Stimulated activated CD8-positive, alpha-beta memory T cell treated with anti-CD3 and anti-CD28 coated beads, Interleukin-7, amount 100 ng/mL, for 1 hour (primary cell): ENCODE measurements at places on chromosomes 16 and 17.

- no peak for DNase-seq
Measured at GRCh38 chr17:41894791-41895331, 23.9 kb downstream of the ACLY start.

DNA sequence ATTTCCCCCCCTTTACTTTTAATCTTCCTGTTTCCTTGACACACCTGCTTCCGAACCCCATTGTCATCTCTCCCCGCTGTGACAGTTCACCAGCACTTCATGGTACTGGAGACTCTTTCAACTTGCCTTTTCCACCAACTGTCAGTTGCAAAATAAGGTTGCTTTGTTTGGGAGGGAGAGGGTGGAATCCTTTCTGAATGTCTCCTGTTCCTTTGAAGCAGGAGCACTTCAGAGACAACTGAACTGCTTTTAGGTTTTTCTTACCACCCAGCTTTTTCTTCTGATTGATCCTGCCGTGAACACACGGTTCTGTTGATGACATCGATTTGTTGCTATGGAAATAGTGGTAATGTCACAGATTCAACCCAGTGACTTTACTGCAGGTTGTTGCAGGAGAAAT, 42.0 kb downstream of the RPA1 start:
- DNase-seq = no peak

DNA sequence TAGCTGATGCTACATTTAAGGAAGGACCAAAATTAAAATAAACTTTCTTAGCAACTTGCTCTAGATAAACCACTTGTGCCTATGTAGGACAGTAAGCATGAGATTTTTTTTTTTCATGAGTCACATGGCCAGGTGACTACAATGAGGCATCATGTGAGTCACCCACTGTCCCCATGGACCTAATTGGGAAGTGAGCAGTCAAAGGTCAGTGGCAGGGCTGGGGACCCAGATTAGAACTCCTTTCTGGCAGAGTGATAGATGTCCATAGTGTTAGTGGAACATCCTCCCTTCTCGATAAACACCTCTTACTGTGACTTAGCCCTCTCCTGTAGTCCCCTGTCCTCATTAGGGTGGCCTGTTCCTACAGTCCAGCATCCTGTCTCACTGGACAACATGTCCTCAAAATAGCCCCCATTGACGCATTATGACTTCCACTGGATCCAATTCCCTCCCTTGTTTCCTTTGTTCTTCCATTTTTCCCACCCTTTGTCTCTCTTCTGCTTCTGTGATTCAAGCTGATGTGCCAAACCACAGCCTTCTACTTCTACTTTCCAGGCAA, 12.4 kb downstream of the ITGB3 start:
- DNase-seq = no peak

DNA sequence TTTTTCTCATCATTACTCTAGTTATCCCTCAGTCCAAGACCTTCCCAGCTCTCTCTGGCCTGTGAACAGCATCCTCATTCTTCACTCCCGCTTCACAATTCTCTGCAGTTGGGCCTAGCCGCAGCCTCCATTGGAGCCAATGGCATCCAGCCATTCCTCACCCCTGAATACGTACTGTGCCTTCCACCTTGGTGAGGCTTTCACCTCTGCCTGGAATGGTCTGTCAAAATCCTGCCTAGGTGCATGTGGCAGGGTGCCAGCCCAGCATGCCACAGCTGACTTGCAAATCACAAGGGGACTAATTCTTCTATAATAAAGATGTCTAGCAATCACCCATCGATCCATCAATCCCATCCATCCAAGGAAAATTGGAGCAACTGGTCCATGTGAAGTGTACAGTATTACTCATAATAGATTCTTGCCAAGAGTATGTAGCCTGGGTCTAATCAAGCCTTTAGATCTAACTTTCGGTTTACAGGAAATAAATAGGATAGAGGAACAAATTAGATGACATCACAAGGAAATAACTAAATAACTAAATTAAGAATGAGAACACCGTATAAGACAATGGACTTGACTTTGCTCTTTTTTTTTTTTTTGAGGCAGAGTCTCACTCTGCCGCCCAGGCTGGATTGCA, 5.1 kb upstream of the CX3CL1 start:
- no peak for DNase-seq

- DNase-seq = no peak
Measured at GRCh38 chr17:70368011-70368410, 198.7 kb downstream of the KCNJ2 start.

- DNase-seq = peak; percentile 53
Measured at GRCh38 chr17:35486920-35487732, 38.6 kb upstream of the SLFN13 start.

DNA sequence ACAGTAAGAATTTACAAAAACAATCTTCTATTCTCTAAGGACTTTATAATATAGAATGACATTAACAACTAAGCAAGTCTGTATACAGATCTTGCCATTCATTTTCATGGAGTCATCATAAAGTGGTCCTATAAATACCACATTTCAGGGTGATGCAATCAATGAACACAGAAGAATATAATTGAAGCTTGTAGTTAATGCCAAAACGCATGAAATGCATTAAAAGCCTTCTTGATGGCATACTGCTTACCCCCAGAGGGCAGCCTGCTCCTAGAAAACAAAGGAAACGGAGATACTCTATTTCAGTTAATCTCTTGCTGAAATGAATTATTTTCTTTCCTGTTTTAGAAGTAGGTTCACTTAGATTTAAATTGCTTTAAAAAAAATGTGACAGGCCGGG, 45.2 kb upstream of the STAC2 start:
- no peak for DNase-seq

DNA sequence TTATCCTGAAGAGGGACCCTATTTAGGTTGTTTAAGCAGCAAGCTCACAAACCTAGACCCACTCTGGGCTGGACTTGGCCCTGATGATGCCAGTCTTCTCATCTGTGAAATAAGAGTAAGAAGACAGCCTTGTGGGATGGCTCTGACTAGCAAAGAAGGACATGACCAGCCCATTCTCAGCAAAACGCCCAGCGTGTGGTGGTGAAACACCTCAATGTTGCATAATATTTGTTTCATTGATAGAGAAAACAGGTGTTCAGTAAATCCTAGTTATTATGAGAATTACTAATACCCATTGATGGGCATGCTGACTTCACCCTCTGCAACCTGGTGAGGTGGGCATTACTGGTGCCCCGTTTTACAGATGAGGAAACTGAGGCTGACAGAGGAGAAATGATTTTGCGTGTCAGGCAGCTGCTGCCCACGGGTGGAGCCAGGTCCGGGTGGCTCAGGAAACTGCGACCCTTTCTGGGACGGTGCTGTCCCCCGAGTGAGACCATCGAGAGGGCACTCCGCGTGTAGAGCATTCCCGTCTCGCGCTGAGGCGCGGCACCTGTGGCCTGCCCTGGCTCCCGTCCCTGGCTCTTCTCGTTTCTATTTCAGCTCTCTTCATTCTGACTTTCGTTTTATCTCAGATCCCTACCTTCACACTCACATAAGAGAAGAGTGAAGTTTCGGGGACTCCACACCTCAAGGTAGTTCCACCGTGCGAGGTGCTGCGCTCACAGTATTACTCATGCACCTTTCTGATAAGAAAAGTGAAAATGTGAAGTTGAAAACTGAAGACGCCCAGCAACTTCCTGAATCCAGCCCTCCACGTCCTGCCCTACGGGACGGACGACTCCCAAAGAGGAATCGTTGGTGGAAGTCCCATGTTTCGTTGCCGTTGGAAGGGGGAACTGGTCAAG, 48.5 kb downstream of the IRF8 start:
- no peak for DNase-seq

DNA sequence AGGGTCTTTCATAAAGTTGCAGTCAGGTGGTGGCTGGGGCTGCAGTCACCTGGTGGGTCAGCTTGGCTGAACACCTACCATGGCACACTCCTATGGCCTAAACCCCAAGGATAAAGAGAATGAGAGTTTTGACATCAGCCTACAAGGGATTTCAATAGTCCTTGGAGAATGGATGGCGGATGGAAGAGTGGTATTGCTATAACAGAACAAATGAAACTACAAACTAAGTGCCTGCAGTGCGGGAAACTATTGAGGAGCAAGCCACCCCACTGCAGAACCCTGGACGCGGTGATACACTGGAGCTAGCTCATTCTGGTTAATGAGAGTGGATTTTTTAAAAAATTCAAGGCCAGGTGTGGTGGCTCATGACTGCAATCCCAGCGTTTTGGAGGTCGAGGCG, 3.0 kb upstream of the PRPSAP2 start:
- DNase-seq = no peak

- no peak for DNase-seq
Measured at GRCh38 chr16:88512728-88513696, 57.2 kb upstream of the ZC3H18 start.

DNA sequence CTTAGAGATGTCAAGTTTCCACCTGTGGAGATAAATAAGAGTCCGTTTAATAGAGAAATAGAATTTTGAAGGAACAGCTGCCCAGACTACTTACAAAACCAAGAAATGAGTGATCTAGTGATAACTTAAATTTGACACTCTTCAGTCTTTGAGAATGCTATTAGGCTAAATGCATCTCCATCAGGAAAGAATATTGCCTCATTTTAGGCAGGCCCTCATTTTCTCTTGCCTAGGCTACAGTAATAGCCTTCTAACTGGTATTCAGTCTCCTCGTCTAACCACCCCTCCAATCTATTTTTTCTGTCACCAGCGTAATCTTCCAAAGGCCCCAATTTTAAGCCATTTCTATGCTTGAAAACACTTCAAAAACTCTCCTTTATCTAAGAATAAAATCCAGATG, 537.8 kb upstream of the CA10 start:
- DNase-seq = no peak

GRCh38 chr17:9225305-9226101, 204.2 kb downstream of the NTN1 start:
- DNase-seq = no peak

GRCh38 chr17:32261936-32262510, 3.6 kb upstream of the RHBDL3 start:
- no peak for DNase-seq

DNA sequence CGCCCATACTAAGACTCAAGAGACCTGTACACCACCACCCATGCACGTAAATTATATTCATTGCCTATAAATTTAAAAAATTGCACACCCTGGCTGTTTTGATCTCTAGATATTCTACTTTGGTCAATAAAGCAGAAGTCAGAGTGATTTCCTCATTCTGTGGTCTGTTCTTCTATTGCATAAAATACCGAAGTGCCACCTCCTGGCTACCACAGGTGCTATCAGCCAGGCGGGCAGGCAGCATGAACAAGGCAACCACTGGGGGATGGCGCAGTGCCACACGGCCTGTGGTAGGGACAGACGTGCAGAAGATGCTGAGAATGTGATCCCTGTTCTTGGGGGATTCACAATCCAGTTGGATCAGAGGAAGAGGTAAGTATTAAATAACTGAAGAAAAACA, 122.3 kb downstream of the CDK5R1 start:
- peak; percentile 39 for DNase-seq

GRCh38 chr16:55056585-55057401, 126.1 kb downstream of the IRX5 start:
- no peak for DNase-seq

DNA sequence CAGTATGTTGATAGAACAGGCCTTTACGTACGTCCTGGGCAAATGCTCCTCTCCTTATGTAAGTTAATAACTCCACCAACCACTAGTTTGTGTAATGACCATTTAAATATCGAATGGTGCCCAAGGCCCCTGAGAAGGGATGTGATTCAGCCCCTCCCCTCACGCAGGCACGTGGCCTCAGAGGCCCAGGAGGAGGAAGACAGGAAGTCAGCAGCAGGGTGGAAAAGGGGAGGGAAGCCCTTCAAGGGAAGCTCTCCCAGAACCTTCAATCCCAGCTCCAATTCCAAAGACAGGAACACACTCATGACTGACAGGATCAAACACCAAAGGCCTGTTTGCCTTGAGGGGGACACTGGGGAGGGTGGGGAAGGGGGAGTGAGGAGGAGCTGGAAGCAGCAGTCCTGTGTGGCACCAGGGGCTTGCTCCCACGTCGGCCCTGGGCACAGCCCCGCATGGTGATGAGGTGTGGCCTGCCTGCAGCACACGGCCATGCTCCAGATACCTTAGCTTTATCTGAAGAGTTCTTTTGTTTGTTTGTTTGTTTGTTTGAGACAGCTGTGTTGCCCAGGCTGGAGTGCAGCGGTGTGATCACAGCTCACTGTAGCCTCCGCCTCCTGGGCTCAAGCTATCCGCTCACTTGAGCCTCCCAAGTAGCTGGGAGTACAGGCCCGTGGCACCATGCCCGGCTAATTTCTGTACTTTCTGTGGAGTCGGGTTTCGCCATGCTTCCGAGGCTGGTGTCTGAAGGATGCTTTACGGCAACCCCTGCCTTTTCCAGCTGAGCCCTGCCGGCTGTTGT, 105.0 kb downstream of the ZNF778 start:
- no peak for DNase-seq

DNA sequence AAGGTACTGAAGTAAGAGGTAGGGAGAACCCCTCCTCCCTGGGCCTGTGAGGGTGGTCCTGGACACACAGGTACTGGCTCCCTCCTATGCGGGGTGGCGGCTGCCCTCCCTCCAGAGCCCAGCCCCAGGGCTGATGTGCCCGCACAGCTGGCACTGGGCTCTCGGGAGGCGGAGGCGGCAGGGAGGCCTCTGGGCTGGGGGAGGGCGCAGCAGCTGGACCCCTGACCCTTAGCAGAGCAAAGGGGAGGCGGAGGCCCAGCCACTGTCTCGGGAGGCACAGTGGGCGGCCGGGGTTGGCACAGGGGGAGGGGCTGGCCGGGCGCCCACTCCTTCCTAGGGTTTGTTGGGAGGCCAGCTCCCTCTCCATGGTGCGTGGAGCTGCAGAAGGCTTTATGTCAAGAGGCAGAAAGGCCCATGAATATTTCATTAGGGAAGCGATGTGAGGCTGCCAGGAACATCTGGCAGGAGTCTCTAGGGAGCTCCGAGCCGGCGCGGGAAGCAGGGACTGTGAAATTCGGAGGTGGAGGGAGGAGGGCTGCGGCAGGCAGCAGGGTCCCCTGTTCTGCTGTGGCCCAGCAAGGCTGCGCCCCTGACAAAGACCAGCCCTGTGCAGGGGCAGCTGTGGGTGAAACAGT, 44.1 kb upstream of the ACSF3 start:
- no peak for DNase-seq

- no peak for DNase-seq
Measured at GRCh38 chr16:55349867-55350266, 25.9 kb downstream of the IRX6 start.

DNA sequence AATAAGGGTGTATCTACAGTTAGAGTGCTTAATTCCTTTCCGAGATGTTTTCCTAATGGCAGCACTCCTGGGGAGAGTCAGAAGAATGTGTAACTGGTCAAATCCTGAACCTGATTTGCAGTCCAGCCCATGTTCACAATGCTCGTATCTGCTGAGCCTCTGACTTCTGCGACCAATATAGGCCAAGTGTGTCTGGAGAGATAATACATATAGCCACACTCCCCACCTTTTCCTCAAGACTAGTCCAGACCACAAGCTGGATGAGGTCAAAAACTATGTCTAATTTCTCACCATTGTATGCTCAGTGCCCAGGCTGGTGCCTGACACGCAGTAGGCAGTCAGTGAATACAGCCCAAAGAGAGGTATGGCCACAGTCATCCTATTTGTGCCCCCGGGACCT, 58.0 kb downstream of the XYLT1 start:
- no peak for DNase-seq

GRCh38 chr16:85527767-85528297, 85.3 kb upstream of the GSE1 start:
- DNase-seq = no peak

GRCh38 chr17:72151565-72152386, 31.0 kb downstream of the SOX9 start:
- no peak for DNase-seq

- no peak for DNase-seq
Measured at GRCh38 chr17:40095351-40095943, 4.9 kb downstream of the NR1D1 start.
